Panc1 (cell line): ENCODE measurements at places on chromosomes 11 and 22. TPM values are rescaled to one million over a fixed set of nuclear protein-coding genes. Genes with fewer than 3 reads are reported as not detected.

- no peak for DNase-seq
Observed at GRCh38 chr22:25066861-25067435, 114.4 kb downstream of the KIAA1671 start.

GRCh38 chr22:39809772-39810557, 83.6 kb downstream of the ENTHD1 start:
- no peak for DNase-seq

GRCh38 chr11:123054301-123055065, 7.5 kb downstream of the HSPA8 start:
- DNase-seq = no peak

GRCh38 chr11:35104655-35105054, 34.3 kb upstream of the CD44 start:
- no peak for DNase-seq

- DNase-seq = no peak
Observed at GRCh38 chr11:88246696-88247095, 71.5 kb upstream of the RAB38 start.

DNA sequence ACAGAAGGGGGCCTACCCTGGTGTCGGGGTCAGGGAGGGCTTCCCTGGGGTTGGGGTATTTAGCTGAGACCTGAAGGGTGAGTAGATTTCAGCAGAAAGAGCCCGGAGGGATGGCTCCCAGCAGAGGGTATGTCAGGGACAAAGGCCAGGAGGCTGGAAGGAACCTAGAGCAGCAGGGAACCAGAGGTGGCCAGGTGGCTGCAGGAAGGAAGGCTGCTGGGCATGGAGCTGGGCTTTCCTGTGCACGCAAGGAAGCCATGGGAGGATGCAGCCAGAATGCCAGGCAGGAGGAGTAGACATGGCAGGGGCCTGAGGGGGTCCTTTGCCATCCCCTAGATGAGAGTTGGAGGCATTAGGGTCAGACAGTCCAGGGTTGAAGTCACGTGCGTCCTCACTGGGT, 27.4 kb upstream of the RELT start:
- no peak for DNase-seq

- no peak for DNase-seq
Observed at GRCh38 chr11:102283116-102283485, 34.2 kb upstream of the BIRC3 start.

DNA sequence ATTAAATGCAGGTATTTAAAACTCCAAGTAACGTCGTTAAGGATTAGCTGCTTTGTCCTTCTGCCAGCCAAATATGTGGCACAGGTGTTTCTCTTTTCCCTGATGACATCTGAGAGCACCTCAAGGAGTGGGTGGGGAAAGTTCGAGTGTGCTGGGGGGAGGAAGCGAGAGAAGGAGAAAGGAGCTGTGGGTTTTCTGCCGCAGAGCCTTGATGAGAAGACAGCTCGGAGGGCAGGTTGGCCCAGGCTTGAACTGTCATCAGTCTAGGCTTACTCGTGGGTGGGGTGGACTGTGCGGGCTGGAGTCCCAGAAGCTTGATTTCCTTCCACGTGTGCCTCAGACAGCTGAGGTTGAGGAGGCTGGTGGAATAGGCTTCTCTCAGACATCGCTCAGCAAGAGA, 15.2 kb upstream of the SORL1-AS1 start:
- DNase-seq = no peak

GRCh38 chr22:46753360-46753759, 9.1 kb upstream of the TBC1D22A start:
- DNase-seq = no peak

DNA sequence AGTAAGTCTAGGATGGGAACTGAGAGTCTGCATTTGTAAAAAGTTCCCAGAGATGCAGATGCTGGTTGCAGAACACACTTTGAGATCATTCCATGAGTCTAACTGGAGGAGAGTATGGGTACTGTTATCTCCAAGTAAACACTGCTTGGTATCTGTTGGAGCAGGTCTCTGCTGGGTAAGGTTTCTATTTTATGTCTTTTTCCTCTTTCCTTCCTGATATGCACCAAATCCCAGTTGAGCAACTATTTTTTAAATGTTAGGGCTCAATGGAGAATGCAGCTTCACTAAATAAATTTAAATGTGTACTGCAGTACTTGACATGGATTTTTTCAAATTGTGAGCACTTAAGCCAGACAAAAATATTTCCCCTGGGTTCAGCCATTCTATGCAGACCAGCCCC, 48.5 kb downstream of the BDNF start:
- DNase-seq = no peak

- no peak for DNase-seq
Observed at GRCh38 chr11:119198925-119199324, 7.2 kb upstream of the CBL start.

DNA sequence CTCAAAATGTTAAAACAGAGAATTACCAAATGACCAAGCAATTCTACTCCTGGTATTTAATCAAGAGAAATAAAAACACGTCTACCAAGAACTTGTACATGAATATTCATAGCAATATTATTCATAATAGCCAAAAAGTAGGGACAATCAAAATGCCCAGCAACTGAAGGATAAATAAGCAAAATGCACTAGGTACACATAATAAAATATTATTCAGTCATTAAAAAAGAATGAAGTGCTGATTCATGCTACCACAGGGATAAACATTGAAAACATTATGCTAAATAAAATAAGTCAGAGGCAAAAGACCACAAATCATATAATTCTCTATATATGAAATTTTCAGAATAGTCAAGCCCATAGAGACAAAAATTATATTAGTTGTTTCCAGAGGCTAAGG, 24.8 kb downstream of the ARHGAP32 start:
- no peak for DNase-seq

DNA sequence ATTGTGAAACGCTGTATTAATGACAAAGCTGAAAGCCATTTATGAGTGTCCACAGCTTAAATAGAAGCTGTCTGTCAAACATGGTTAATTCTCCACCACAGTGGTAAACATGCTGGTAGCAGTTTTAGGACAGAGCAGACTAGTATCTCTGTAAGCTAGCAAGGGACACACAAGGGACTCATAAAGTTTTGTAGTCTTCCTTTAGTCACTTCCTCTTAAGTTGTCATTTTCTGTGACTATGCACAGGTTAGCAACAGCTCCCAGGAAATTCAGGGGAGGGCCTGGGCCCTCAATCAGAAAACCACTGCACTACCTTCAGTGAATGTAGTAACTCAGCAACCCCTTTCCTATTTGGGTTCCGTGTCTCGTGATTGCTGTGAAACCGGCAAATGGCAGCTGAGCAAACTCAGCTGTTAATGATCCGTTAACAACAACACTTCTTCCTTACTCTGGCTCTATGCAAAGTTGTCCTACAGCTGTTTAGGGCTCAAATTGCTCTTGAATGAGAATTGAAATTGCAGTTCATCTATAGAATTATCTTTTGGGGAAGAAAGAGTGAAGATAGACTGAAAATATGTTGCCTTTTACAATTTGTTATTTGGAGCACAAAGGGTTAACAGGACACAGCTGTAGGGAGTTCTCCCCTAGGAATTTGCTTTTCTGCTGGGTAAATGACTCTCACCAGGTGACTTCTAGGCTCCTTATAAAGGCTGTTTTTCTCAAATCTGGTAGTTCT, at the start of gene MMP26:
Gene MMP26, plus strand, starts transcription at position 731 of the 736 bp plus-strand sequence.
- DNase-seq = no peak

DNA sequence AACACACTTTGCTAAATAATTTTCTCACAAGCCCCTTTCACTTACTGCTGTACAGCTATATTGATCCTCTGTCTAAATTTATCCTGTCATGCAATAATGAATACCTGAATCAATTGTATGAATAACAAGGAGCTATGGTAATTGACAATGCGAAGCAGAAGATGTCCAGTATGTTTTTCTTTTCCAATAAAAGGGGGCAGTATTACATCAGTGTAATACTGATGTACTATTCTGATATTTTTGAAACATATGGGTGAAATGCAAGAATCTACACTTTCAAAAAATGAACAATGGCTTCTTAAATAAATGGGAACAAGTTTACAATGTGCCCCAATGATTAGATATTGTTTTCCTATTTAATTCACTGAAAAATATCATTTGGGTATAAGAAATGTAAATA, 315.1 kb downstream of the SOX6 start:
- DNase-seq = no peak

- DNase-seq = no peak
Observed at GRCh38 chr11:59193587-59194130, 19.1 kb downstream of the MPEG1 start.

DNA sequence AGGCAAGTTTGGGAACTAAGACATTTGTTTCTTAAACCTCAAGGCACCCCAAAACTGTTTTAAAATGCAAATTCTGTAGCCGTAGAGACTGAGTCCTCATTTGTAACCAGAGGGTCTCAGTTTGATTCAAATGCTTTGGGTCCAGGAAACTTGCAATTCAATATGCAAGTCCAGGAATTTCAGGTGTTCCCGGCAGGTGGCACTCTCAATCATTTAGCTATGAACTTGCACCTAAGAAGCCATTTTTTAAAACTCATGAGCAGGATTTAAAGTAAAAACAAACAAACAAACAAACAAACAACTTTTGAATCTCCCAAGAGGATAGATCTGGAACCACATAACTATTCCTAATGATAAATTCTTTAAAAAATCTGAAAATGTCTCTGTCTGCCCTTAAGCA, 8.7 kb upstream of the ABTB2 start:
- no peak for DNase-seq

DNA sequence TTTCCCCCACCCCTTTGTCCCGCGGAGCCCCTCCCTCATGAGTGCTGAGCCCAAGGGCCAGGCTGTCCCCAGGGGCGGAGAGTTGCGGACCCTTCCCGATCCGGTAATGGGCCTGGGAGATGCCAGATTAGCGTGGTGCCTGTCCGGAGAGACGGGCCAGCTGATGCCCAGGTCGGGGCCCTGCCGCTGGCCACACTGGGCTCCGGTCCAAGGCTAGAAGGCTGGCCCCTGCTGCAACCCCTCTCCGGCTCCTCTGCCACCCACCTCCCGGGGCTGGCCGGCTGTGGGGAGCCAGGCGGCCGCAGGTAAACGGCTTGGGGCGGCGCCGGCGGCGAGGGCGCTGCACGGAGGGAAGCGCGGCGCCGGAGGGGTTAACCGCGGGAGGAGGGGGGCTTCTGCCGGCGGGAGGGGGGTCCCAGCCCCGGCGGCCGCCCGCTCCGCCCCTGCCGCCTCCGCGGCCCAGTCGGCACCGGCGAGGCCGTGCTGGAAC, at the start of gene KCNK4:
Gene KCNK4, plus strand, starts transcription at position 41 of the 490 bp plus-strand sequence. CDS start 1,717 bp downstream, outside the sequence.
- no peak for DNase-seq

DNA sequence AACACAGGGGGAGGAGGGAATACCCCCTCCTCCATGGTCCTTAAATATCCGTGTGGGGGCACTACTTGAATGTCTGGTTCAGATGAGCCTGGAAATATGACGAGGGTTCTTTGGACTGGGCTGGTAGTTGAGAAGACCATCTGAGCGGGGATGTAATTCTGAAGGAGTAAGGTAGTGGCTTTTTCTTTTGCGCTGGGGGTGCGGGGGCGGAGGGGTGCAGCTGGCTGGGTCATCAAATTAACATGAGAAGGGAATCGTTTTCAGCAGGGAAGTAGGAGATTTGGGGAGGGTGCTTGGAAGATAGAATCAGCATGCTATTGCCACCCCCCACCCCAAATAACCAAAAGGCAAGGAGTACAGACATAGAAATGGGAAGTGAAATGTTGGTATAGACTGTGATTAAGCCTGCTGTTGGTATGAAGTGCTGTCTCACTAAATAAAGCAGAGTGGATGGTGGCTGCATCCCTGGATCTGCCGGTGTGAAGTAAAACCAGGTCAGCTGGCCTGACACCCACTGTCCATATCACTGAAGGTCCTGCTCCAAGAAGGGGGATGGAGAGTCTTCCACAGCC, 121.9 kb upstream of the HSD17B12 start:
- no peak for DNase-seq

DNA sequence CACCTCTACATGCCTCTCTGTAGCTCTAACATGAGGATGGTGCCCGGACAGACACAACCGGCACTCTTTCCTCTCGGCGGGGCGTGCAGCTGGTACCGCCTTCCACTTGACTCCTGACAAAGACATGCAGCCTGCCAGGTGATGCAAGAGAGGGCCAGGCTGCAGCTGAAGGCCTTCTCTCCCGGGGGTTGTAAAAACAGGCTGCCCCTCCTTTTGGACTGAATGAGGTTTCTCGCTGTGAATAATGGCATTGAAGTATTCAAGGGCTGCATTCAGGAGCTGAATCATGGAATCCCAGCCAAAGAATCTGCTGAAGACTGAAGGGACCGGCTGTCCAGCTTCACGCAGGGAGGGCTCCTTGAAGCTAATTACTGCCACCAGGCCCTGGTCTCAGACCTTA, 110.9 kb downstream of the GALNT18 start:
- no peak for DNase-seq

- DNase-seq = no peak
Observed at GRCh38 chr22:19837915-19838314, 16.8 kb downstream of the GNB1L start.

DNA sequence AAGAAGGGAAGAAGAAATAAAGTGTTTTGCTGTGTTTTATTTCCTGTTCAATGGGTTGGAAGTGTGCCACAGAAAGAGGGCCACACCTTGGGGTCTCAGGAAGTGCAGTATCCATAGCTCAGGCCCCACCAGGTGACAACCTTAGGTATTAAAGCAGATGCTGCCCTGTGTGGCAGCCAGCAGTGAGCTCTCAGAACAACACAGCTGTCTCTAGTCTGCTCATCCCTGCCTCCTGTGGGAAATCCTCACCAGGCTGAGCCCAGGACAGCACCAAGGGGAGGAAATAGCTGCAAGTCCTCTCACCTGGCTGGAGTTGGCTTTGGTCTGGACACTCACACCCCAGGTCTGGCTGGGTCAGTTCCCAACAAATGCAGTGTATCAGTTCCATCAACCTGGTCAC, 25.1 kb downstream of the ARL14EP start:
- no peak for DNase-seq

DNA sequence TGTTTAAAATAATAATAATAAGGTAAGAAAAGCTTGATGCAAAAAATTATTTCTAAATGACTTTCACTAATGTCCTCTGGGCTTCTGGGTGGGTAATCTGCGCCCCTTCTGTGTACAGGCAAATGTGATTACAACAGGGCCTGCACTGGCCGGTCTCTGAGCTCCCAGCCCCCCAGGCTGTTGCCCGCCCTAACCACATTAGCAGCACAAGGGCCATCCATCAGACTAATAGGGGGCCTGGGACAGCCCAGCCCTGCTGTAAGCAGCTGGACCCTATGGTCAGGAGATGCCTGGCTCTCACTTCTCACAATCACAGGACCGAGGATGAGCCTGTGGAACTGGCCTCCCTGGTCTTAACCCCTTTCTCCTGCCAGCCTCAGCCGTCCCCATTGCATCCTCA, 388.4 kb downstream of the BUD13 start:
- no peak for DNase-seq

DNA sequence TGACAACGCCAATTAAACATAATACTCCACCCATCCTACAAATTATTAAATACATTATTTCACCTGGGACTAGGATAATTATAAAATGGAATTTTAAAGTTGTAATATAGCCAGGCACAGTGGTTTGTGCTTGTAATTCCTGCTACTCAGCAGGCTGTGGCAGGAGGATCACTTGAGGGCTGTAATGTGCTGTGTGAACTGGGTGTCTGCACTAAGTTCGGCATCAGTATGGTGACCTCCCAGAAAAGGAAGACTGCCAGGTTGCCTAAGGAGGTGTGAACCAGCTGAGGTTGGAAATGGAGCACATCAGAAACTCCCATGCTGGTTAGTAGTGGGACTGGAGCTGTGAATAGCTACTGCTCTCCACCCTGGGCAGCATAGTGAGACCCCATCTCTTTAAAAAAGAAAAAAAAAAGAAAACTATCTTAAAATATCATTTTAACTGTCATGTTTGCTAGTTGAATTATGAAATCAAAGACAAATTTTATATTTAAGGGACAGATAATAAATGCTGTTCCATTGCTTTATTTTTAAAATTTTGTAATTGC, 28.0 kb downstream of the PPP6R2 start:
- DNase-seq = no peak

The KCNK7 gene
- 0.69 TPM for total RNA-seq

The GLYATL1B gene
- total RNA-seq = not detected

The OR2AT4 gene
- not detected for total RNA-seq

The FAM227A gene
- 2.4 TPM for total RNA-seq

The NOX4 gene
- not detected for total RNA-seq

The HSCB gene
- 10.2 TPM for total RNA-seq
